ENCODE measurements at places on chromosomes 12 and 14.

GRCh38 chr14:95476747-95477146 lies 39.7 kb downstream of the SYNE3 start:
- DNase-seq = no peak

- DNase-seq = no peak
Observed at GRCh38 chr14:57212919-57213318, 55.8 kb downstream of the EXOC5 start.

DNA sequence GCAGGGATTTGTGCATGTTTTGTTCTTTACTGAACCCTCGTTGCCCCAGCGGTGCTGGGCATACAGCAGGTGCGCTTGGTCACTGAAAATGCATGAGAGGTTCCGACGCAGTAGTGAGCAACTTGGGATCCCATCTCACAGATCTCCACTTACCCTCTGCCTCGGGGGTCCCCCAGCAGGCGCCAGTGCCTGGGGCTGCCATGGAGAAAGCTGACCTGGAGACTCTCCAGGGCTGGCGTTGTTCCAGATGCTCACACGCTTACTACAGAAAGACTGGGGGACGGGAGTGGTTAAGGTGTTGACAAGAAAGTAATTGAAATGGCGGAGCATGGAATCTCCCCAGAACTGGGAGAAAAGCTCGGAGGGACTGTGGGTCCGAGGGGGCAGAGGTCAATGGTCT lies 14.2 kb downstream of the GLT1D1 start:
- DNase-seq = no peak

- no peak for DNase-seq
Observed at GRCh38 chr14:33686218-33686617, 264.7 kb downstream of the EGLN3 start.

- DNase-seq = no peak
Observed at GRCh38 chr14:25394791-25395391, 344.9 kb upstream of the STXBP6 start.

DNA sequence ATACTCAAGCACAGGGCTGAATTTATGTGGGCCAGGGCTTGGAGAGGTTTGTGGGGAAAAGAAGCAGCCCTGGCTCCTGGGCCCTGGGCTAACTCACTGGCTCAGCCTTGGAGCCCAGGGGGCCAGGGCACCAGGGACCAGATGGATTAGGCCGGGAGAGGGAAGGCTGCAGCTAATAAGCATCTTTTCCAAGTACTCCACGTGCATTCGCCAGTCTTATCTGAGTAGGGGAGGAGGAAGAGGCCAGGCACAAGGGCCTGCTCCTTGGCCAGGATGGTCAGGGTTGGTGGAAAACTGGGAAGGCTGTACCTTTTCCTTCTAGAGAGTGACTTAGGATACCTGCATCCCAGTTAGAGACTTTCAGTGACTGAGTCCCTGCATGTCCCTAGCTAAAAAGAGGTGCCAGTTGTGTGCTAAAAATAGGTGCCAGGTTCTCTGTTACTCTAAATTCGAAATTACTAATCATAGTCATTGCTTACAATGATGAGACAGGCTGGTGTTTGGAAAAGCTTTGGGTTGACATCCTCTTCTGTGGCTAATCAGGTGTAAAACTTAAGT lies 1.3 kb downstream of the GLRX5 start:
- no peak for DNase-seq

GRCh38 chr12:70469221-70469820 lies 103.2 kb downstream of the KCNMB4 start:
- no peak for DNase-seq

Data from CD4-positive, alpha-beta T cell treated with Interleukin-2 at 100 ng/mL for 4 hours (primary cell).